Islet precursor cell (in vitro differentiated cells): ENCODE measurements at places on chromosomes 5 and 9.

DNA sequence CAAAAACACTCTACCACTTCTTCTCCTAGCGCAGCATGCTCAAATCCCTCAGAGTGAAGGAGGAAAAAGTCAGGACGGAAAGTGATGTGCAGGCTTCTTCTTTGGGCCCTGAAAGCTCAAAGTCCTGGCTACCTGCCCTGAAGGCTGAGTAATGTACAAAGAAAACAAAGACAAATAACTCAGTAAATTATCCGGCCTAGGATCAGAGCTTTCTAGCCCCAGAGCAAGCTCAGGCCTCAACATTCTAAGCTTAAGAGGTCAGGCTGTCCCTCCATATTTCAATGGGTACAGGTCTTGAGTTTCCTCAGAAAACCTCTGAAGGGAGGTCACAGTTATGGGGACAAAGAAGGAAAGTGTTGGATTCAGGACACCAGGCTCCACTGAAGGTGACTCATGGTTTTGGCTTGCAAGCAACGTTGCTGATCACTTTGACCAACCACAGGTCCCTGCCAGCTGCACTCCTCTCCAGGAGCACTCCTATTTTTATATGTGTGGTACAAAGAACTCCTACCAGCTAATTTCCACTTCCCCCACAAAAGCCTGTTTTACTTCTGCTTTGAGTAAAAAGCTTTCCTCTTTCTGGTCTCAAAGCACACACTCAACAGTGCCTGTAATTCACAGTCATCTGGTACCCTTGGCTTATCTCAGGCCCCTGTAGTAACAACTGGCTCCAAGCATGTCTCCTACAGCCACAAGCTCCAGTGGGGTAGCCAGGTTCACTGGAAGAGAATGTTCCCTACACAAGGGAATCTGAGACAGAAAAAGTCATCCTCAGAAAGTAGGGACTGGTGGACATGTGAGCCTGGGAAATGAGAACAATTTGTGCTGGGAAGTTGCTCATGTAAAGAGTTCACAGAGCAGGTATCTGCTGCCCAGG is 115.7 kb downstream of the UGCG start:
- DNase-seq: peak; percentile 87

GRCh38 chr9:124012368-124013301 is 1.1 kb downstream of the LHX2 start:
- DNase-seq: no peak

DNA sequence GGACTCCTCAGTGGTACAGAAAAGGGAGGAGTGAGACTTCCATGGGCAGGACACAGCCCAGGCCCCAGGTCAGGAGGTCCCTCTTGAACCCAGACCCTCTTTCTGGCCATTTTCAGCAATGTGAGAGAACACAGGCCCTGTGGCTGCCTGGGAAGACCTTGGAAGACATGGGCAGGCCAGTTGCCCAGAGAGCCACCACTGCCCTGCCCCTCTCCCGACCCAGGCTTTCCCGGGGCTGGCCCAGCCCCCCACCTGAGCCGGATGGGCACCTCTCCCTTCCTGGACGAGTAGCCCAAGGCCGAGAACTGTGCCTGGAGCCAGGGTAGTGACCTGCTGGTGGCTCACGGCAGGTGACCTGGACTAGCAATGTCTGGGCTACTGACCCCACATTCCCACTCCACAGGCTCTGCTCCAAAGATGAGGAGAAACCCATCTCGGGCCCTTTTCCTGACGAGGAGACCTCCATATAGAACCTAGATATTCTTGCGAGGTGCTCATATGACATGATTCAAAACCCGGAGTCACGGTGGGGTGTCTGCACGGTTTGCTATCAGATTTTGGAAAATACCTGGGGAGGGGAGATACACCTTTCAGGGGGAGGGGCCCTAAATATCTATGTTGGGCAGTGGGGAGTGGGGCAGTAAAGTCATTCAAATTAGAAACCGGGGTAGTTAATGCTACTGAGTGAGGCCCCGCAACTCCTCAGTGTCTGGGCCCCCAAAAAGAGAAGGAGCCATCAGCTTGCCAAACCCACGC is 59.4 kb downstream of the ZNF354C start:
- DNase-seq: peak; percentile 32

- no peak for DNase-seq
These were observed 37.9 kb downstream of the SLC27A6 start for GRCh38 chr5:129003232-129003631.

DNA sequence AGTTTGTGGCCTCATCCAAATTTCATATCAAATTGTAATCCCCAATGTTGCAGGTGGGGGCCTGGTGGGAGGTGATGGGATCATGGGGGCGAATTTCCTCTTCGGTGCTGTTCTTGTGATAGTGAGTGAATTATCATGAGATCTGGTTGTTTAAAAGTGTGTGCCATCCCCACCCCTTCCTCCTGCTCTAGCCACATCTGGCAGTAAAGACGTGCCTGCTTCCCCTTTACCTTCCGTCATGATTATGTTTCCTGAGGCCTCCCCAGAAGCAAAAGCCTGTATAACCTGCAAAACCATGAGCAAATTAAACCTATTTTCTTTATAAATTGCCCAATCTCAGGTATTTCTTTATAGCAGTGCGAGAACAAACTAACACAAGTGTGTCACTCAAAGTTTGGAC is 71.0 kb upstream of the MOCS2 start:
- DNase-seq: no peak

DNA sequence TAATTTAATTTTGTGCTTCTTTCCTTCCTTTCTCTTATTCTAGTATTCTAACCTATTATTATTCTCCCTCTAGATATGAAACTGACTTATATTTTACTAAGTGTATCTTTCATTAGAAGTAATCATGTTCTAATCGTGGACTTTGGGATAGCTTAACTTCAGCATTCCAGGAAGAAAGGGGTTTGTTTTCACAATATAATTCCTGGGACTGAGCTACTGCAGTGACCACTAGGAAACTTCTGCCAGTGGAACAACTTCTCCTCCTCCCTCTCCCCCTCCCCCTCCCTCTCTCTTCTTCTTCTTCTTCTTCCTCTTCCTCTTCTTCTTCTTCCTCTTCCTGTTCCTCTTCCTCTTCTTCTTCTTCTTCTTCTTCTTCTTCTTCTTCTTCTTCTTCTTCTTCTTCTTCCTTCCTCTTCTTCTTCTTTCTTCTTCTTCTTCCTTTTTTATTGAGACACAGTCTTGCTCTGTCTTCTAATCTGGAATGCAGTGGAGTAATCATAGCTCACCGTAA is 127.9 kb downstream of the NNT start:
- DNase-seq: no peak

DNA sequence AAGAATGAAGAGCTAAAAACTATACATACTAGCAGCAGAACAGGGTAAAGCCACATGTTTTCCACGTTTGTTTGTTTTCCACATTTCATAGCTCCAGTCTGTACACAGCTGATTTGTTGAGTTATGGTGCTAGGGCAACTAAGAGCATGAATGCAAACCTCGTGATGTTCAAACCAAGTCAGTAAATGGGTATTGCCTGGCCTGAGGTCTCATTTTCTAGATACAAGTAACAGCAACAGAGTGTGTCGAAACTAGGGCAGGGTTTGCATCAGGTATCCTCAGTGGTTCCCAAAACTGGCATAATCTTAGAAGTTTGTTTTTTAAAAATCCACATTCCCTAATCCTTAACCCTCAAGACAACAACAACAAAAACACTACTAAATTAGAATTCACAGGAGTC is 89.3 kb downstream of the CEMIP2 start:
- no peak for DNase-seq

- no peak for DNase-seq
These were observed 13.4 kb downstream of the FLT4 start for GRCh38 chr5:180636016-180636402.

- peak; percentile 76 for DNase-seq
These were observed 958 bp upstream of the NFIL3 start for GRCh38 chr9:91424403-91425176.

DNA sequence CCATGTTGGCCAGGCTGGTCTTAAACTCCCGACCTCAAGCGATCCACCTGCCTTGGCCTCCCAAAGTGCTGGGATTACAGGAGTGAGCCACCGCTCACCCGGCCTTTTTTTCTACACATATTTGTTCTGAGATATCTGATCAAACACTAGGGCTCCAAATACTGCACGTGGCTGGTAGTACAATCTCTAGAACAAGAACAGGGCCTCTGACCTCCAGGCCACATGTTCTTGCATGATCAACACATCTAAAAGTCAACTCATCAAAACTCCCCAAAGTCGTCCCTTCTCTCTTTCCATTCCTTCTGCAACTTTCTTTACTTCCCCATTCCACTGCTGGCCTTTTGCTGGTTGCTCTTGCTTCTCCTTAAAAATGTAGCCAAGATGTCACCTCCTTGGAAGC is 113.3 kb upstream of the LHFPL2 start:
- DNase-seq: no peak

DNA sequence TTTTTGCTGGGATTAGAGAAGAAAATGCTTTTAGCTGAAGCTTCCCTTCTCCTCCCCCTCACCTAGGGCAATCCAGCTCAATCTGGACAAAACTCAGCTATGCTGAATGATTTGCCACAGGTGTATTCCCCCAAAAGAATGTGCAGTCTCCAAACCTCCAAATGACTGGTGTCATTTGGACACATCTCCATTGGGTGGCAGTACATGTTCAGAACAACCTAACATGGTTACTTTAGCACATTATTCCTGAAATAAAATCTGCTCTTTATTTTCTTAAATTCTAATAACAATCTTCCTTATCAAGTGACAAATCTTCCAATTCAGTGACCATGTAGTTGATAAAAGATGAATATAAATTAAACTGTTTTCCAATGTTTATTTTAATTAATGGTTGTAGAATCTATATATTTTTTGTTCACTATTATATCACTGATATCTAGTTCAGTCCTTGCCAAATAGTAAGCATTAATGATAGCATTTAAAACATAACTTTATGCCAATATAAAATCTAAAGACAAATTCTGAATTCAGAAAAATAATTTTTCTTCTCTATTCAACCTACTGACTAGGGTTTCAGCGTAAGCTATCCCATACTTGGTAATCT is 61.3 kb upstream of the MOCS2 start:
- DNase-seq: no peak

- no peak for DNase-seq
These were observed 52.2 kb downstream of the ACTL7B start for GRCh38 chr9:108803428-108804065.

- peak; percentile 83 for DNase-seq
These were observed 48.5 kb downstream of the NEK6 start for GRCh38 chr9:124306098-124306735.

- no peak for DNase-seq
These were observed 28.7 kb upstream of the ZSWIM6 start for GRCh38 chr5:61303346-61303745.

DNA sequence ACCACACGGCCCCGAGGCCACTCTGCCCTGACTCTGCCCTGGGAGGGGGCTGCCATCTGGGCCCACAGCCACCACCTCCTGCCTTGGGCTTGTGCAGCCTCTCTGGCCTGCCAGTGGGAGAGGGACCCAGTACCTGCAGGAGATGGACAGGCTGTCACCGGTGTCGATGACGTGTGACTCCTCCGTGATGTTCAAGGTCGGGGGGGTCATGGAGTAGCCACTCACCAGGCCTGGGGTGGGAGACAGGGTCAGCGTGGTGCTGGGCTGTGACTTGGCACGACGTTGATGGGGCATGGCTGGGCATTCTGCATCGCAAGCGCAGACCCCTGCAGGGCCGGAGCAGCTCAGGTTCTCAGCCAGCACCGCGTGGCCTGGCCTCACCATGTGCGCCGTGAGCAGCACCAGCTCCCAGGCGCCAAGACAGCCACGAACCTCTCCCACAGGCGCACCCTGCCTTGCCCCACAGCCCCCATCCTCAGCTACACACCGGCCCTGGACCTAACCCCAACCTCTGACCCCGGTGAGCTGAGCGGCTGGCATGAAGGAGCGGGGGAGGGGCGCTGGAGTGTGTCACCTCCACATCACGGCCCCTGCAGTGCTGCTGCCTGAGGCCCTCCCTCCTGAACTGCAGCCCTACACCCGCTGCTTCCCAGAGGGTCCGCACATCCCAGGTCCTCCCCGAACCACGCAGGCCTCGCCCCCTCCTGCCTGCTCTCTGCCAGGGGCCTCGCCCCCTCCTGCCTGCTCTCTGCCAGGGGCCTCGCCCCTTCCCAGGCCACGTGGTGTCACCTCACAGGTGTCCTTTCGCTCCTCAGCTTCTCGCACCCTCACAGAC is 17.6 kb downstream of the FLT4 start:
- DNase-seq: no peak

DNA sequence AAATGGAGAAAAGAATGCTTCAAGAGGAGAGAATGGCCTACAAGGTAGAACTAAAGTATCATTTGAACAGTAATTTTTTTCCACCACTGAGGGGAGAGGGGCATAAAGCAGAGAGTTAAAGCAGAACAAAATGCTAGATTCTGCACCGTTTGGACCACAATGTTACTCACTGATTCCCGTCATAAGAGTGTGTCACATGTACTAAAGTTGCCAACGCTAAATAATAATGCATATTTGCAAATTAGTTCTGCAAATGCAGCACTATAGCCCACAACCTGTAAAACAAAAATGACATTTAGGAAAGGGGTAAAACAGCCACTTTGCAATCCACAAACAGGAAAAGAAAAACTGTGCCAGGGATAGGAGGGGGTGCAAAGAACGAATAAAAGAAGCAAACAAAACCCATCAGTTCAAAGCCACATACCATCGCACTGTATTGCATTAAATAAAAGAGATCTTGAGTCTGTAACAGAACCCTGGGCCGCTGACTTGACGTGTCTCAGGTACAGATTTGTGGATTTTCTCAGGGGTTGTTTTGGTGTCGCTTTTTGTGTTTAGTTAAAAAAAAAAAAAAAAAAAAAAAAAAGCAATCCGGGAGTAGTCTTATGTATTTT is 7.7 kb upstream of the NFIB start:
- no peak for DNase-seq

DNA sequence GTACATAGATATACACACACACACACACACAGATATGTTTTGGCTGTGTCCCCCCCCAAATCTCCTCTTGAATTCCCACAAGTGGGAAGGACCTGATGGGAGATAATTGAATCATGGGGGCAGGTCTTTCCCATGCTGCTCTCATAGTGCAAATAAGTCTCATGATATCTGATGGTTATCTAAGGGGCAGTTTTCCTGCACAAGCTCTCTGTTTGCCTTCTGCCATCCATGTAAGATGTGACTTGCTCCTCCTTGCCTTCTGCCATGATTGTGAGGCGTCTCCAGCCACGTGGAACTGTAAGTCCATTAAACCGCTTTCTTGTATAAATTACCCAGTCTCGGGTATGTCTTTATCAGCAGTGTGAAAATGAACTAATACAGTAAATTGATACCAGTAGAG is 15.9 kb upstream of the ALDOB start:
- no peak for DNase-seq
